NCI-H187 (cell line): ENCODE measurements at places on chromosomes 12 and 14.
A peak's percentile ranks its signal among the peaks of the same experiment; 100 is the strongest.

- no peak for DNase-seq
These were observed 189.2 kb upstream of the RASSF8 start for GRCh38 chr12:25769082-25769945.

- DNase-seq: no peak
These were observed 116.0 kb downstream of the CACNA1C start for GRCh38 chr12:2168808-2169207.

DNA sequence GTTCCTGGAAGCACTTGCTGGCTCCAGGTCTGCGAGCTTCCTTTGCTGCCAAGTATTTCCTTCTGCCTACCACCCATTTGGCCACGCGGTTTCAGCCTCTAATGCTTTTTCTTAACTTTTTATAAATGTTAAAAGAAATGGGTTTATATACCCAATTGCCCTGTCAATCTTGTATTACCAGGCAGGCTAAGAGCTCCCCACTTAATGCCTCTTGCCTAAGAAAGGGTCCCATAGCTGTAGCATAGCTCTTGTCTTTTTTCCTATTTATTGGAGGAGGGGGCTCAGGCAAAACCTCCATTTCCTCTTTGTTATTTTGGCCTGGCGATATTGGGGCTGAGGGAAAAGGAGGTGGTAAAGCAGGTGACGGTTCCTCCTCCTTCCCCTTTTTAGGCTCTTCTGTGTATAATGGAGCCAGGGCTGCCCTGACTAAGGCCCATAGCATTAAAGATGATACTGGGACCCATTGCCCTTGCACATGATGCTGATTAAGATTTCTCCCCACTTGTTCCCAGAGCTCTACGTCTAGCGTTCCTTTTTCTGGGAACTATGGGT lies 21.6 kb upstream of the BLTP3B start:
- no peak for DNase-seq

- no peak for DNase-seq
These were observed 155.9 kb downstream of the KCNH5 start for GRCh38 chr14:62889364-62889763.

- no peak for DNase-seq
These were observed 179.7 kb upstream of the PLXNC1 start for GRCh38 chr12:93968536-93969285.

DNA sequence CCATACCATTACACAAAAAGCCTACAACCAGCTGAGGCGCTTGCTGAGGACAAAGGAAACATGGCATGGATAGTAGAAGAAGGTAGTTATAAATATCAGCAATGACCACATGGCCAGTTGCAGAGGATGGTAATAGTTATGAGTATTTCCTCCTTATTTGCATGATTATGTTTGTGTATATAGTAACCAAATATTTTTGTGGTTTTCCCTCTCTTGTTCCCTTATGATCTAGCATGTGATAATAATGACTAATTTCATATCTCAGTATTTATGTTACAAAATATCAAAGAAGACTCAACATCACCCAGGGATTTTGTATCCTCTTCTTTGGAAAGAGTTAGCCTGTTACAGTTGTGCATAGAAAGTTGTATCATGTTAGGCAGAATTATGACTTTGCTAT lies 13.5 kb upstream of the CATSPERB start:
- DNase-seq: no peak

- DNase-seq: no peak
These were observed 358.2 kb downstream of the DIO2 start for GRCh38 chr14:79852950-79853744.

- DNase-seq: no peak
These were observed 76.6 kb downstream of the TUNAR start for GRCh38 chr14:95953111-95953724.

DNA sequence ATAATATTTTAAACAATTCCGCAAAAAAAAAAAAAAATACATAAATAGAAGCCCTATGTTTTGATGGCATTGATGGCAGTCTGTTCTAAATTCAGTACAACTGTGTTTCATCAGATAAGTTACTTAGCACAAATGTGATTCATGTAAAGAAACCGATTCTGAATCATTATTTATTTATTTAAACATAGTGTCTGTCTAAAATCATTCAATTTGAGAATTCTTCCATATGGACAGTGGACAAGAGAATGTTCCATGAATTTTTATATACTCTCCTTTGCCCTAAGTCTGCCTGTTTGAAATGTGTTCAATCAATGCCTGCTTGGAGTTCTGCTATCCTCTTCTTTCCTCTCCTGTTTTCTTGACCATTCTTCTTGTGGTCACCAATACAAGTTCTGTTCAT lies 126.5 kb downstream of the PDE3A start:
- DNase-seq: no peak

- peak; percentile 96 for DNase-seq
These were observed at the start of gene FOXG1 for GRCh38 chr14:28766469-28766955. FOXG1 (plus strand) TSS chr14:28766787; CDS start chr14:28767280, 493 bp downstream.

- no peak for DNase-seq
These were observed 348.0 kb downstream of the BCL11B start for GRCh38 chr14:98924046-98924445.

GRCh38 chr14:34749408-34749807 lies 35.0 kb upstream of the CFL2 start:
- DNase-seq: no peak

- no peak for DNase-seq
These were observed 81.6 kb downstream of the PHETA1 start for GRCh38 chr12:111287125-111287900.

DNA sequence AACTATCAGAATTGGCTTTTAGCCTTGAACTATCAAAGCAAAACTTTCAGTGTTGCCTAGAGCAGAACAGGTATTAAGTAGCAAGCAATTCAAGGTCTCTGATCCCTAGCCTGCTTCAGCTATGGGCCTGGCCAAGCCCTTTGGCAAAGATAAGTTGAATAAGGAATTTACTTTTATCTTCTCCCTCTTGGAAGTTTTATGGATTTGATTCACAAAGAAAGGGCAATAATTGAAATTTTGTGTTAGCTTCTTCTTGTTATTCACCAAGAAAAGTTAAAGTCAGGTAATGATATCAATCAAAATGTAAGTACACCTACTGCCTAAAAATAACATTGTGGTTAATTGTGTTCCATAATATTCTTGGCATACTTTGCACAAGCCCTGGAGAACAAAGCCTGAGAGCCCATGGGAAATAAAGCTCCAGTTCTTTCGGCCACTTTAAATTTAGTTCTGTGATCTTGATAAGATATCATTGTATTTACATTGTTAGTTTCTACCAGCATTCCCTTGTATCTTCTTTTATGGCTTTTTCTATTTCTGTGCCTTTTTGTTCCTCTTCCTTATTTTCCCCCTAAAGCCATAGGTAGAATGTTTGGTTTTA lies 158.0 kb downstream of the RAD51B start:
- no peak for DNase-seq

GRCh38 chr12:110677206-110677911 lies 11.6 kb downstream of the HVCN1 start:
- no peak for DNase-seq

DNA sequence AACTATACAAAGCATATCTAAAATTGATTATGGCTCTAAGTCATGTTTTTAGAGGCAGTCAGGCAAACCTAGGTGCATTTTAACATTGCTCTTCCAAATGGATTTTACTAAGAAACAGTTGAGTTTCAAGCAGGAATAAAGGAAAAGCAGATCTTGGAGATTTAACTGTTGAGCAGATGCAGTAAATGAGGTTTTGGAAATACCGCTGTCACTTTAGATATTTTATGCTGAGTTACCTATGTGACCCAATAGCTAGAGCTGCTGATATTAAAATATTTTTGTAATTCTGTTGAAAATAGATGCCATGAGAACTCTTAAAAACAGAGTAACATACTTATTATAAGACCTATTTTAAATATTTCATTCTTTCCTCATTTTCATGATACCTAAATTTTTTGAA lies 181.4 kb downstream of the SYT1 start:
- DNase-seq: no peak

GRCh38 chr12:10641735-10642500 lies 28.5 kb upstream of the MAGOHB start:
- no peak for DNase-seq

DNA sequence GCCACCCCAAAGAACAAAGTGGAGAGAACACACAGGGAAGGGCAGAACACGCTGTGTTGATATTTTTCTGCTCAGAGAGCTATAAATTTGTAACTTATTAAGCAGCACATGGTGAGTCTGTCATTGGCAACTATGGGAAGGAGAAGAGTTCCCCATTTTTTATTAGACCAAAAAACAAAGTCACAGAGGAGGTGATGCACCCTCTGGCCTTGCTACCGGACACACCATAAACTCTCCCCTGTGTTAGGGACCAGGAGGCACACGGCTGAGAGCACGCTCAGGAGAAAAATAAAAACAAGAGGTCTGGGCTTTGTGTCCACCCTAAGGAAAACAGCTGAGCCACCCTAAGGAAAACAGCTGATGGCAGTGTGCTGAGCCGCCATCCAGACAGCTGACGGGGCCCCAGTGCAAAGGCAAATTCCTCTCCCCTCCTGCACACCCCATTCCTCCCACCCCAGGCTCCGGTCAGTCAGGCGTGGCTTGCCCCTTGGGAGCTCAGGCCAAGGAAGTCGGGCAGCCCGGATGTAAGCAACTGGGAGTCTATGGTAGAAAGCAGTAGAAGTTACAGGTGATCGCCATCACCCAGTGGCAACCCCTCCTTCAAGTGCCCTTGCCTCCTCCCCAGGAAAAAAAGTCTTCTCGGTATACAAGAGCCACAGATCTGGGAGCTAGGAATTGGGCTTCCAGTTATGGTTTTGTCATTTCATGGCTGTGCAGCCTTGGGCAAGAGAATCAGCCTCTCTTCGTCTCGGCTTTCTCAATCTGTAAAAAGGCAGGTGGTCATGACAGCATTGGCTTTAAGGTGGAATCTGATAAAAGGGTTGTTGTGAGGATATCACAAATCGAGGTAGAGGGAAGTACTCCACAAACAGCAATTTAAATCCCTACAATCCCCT lies 2.4 kb downstream of the PXN start:
- DNase-seq: no peak

GRCh38 chr12:50572760-50573159 lies 68.0 kb downstream of the DIP2B start:
- no peak for DNase-seq

DNA sequence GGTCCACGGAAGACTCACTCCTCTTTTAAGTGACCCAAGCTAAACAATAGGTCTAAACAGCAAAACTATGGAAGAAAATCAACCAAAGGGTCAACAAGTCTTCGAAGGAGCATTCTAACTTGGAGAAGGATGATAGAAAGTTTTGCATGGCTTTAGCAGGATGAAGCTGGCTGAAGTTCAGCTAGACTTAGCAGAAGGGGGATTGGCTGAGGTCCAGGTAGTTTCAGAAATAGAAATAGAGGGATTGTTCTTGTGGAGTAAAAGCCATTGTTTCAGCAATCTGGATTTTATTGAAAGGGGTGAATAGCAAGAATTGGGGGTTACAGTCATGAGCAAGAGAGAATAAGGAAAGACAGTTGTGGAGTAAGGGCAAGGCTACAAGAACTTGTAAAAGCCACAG lies 84.7 kb upstream of the TSPAN8 start:
- no peak for DNase-seq

GRCh38 chr12:124389138-124389724 lies 94.3 kb downstream of the RFLNA start:
- DNase-seq: peak; percentile 53

DNA sequence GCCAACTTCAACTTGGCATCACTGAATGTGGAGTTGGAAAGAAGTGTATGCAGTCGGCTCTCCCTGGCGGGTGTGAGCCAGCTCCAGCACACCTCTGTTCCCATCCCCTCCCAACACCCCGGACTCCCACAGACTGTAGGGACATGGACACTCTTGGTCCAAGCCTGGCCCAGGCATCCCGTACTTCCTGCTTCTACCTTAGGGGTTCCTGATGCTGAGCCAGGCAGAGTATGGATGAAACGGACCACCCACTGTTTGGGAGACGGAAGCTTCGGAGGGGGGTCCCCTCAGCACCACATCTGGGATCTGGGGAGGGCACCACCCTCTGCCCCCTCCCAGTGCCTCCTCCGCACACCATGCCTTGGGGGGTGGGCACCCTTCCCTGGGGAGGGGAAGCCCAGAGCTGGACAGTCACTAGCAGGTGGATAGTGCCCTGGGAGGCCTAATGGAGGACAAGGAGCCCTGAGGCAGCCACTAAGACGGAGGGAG lies 62.0 kb downstream of the LGMN start:
- no peak for DNase-seq

- no peak for DNase-seq
These were observed 133.4 kb downstream of the RFLNA start for GRCh38 chr12:124428136-124428791.

GRCh38 chr14:71741241-71741640 lies 191.0 kb upstream of the RGS6 start:
- no peak for DNase-seq

DNA sequence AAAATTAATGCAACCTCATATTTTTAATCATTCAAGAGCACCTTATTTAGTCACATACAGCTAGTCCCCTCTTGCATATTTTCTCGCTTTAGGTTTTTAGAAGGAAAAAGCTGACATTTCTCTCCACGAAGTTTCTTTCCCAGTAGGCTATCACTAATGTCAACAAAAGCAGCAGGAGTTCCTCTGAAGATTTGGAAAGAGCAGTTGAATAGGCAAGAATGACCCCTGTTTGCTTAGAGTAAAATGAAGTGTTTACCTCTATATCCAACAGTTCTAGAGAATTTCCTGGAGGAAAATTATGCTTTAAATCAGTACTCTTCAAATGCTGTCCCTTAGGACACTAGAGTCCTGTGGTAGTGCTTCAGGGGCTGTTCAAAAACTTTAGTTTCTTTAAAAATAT lies 188.1 kb upstream of the PRKD1 start:
- DNase-seq: no peak

DNA sequence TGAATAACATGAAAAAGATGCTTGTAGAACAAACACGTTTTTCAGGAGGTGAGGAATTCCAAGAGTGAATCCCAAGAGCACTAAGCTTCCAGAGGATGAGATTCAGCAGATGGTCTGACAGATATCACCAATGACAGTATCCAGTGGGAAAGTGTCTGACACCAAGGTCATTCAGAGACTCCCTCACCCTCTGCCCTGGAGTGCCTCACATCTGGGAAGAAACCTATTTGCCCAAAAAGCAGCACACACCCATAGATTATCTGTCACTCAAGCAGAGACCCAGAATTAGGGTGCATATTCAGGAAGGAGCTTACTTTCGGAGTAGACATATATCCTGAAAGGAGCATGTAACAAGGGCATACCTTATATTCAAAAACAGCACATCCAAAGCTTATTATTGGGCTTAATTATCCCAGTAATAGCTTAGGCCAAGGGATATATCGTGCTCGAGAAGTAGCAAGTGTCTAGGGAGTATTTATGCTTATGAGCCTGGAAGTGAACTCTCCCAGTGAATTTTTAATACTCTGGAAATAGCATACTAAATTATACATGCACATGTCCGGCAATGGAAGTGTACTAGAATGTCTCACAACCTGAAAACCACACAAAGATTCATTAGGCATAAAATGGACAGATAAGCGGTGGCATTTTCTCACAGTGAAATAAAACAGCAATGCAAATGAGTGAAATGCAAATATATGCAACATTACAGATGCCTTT lies 998.1 kb upstream of the TMEM132C start:
- DNase-seq: no peak

- DNase-seq: no peak
These were observed 283.2 kb downstream of the NUAK1 start for GRCh38 chr12:105855361-105856047.

DNA sequence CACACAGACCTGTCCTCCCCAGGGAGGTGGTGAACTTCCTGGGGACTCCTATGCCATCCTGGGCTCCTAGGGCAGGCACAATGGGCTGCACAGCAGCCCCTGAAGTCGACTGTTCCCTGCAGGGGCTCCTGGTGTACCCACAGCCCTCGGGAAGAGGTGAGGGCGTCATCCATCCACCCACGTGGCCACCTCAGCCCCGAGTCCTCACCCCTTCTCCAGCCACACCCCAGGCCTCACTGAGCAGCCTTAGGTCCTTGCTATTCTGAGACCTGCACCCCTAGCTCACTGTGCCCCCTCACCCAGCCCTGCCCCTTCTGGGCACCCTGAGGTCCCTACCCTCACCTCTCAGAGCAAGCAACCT lies 38.9 kb downstream of the BEGAIN start:
- DNase-seq: no peak
